ENCODE measurements at places on chromosomes 3 and 15.

- DNase-seq: no peak
Observed at GRCh38 chr3:99544786-99545281, 93.6 kb upstream of the COL8A1 start.

- DNase-seq: no peak
Observed at GRCh38 chr3:42823351-42823750, 14.1 kb downstream of the ACKR2 start.

DNA sequence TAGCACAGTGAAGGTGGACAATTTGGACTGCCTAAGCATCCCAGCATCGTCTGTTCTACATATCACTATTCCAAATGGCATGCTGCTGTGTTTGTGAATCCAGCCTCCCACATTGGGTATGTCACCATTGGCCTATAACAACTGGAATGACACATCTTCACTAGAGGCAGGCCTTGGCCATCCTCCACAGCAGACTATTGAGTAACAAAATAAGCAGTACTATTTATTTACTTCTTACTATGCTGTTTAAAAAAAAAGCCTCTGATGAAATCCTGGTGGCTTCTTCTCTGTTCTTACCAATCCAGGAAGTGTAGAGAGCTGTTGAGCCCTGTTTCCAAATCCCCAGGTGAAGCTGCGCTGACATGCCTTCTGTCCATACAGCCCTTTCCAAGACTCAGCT is 30.6 kb upstream of the CERS3 start:
- DNase-seq: no peak

- no peak for DNase-seq
Observed at GRCh38 chr15:35565901-35566300, 19.9 kb upstream of the DPH6 start.

DNA sequence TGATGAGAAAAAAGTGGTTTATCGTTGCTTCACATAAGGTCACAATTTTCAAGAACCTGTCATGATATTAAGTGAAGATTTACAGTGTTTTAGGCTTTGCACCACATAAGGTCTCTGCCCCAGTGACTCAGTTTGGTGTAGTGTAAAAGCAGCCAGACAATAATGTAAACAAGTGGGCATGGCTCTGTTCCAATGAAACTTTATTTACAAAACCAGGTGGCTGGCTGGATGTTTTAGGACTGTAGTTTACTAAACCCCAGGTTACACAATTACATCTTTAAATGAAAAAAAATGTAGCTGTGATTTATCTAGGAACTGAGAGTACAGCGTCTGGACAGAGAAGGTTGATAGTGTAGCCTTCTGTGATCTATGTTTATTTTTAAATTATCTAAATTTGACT is 9.7 kb upstream of the FBXL22 start:
- DNase-seq: no peak

GRCh38 chr3:173700336-173700735 is 302.8 kb downstream of the NLGN1 start:
- no peak for DNase-seq

GRCh38 chr3:169103951-169104941 is 559.3 kb downstream of the MECOM start:
- DNase-seq: no peak

DNA sequence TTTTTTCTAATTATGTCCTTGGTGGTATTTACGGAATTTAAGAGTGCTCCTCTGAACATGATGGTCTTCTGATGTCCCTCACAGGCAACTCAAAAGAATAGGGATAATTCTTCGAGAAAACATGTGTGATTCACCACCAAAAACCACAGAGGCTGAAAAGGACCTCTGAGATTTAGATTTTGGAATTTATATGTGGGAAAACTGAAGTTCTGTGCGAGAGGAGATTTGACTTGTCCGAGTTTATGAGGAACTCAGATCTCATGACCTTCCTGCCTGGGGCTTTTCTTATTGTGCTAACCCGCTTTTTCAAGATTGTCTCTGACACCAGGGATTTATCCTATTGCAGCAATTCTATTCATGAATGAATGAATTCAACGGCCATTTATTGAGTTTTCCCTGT is 142.4 kb downstream of the FAM43A start:
- DNase-seq: no peak

DNA sequence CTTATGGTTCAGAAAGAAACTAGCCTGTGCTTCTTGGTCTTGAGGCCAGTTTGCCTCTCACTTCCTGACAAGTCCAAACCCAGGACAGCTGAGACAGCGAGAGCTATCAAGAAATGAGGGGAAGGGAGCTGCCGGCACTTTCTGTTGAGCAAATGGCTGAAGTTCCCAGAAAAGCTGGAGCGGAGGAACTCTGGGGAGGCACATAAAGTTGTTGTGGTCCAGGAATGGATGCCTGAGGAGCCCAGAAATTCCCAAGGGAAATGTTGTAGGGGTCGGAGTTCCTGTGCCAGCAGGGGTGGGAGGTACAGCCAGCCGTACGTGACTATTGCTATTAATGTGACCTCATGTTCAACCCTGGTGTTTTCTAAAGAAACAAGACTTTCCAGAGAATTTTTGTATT is 98.8 kb upstream of the TNFAIP8L3 start:
- DNase-seq: no peak

DNA sequence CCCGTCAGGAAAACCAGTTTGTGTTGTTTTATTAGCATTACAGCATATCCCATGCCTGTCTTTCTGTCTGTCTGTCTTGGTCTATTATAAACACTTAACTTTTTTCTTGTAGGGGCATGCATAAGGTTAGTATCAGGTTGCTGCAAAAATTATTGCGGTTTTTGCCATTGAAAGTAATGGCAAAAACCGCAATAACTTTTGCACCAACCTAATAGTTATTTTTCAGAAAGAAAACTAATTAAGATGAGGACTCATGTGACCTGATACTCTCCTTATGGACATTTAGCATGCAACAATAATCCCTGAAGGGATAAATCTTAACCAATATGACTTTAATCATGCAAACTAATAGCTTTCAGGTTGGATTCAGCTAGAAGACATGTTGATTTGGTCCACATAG is 326.7 kb upstream of the SUCLG2 start:
- no peak for DNase-seq

DNA sequence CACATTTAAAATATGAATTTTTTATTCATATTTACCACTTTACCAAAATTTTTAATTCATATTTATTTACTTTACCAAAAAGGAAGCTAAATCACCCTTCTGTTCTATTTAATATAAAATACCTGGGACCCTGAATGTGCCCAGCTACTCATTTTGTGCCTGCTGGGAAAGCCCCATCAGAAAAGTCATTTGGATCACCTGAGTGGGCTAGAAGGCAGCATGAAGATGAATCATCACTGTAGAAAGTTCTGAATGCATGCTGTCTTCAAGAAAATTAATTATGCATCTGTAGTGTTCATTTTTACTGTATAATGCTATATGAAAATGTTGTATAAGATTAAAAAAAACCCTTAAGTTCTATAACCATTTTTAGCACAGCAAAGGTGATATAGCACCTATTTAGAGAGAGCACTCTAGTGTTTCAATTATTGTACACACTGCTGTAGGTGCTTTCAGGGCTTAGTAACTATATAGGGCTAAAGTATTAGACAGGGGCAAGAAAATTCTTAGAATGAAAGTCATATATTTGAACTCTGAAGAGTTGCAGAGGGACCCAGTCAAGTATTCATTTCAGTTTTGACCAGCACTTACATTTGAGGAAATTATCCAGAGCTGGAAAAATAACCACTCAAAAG is 175.1 kb downstream of the NFKBIZ start:
- no peak for DNase-seq

DNA sequence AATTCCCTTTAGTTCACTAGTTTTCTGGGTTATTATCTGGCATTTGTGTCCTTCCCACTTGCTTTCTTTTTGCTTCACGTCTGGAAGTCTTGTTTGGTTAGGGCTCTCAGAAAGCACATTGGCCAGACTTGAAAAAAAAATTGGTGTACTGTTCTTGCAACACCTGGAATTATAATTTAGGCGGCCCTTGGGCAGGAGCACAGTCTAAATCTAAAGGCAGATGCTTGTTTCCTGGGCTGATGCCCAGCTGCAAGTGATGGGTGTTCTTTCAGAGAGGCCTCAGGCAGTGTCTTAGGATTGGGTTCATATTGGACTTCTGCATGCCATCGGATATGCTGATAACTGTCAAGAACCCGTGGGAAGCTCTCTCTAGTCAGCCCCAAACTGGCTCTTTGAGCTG is 521.5 kb downstream of the PDCD6IP start:
- DNase-seq: no peak

DNA sequence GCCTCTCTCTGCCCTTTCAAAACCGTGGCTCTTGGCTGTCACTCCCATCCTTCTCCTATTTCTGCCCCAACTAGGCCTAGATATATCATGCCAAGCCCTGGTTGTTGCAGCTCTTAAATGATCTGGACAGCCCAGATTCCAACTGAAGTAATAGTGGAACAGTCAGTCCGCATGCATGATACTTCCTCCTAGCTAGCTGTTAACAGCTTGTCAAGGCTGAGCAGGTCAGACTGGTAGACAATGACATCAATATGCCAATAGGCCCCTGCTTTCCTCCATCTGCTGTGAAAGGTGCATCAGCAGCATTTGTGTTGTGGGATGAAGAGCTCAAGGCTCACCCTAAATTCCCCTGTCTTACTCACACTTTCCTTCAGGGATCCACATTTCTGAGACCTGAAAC is 527.7 kb upstream of the TGFBR2 start:
- no peak for DNase-seq

DNA sequence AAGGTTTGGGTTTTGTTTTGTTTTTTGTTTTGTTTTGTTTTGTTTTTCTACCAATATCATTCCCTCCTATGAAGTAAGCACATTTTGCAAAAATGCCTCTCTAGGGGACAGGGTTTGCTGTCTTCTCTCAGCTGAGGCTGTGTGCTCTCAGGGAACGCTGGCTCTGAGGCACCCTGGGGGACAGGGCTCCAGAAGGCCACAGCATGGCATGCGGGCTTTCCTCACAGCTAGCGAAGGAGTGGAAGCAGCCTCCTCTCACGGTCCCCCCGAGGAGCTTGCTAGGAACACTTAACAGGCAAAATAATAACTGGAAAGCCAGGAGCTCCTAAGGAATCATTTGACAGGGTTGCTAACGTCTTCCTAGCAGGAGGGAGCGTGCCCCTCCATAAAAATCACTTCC is 227.7 kb upstream of the ST8SIA2 start:
- DNase-seq: no peak

DNA sequence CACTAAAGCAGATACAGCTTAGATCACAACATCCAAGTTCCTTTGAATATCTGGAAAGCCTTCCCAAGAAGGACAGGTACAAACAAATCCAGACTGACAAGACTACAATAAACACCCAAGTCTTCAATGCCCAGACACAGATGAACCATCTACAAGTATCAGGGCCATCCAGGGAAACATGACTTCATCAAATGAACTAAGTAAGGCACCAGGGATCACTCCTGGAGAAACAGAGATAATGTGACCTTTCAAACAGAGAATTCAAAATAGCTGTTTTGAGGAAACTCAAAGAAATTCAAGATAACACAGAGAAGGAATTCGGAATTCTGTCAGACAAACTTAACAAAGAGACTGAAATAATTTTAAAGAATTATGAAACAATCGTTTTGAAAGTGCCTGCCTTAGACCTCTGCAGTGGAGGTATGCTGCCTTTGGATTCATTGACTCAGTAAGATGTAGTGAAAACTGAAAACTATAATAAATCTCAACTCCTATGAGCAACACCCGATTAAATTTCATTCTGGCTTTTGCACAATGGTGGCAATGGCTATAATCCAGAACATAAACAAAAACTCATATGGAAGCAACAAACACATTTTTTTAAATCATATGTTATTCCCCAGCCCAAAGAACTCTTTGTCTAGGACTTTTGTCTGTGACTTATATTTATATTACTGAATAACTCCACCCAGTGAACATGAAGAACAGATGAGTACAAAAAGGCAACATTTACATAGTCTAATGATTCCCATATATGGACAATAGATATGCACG is 12.6 kb upstream of the COL8A1 start:
- DNase-seq: no peak

GRCh38 chr3:132265028-132265427 is 52.2 kb upstream of the ACP3 start:
- DNase-seq: no peak

DNA sequence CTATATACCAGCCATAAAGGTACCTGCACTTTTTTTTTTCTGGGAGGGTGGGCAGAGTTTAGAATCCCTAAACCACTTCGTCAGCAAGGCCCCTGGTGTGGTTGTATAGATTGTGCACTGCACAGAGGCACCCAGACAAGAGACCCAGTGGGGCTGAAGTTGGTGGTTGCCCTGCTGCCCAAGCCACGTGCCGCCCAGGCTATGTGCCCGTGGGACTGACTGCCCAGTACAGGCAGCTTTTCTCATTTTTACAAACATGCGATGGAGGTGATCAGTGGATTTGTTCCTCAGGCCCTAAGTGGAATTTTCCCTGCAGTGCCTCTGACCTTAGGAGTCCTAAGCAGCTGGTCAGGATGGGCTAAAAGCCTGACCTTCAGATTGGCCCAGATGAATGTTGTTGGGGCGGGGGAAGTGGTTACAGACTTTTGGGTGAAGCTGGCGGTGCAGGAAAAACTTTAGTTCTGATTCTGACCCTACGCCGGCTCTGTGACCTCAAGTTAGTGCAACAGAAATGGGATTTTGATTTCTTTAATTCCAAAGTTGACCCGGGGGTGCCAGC is 34.9 kb upstream of the LIMD1 start:
- DNase-seq: no peak

DNA sequence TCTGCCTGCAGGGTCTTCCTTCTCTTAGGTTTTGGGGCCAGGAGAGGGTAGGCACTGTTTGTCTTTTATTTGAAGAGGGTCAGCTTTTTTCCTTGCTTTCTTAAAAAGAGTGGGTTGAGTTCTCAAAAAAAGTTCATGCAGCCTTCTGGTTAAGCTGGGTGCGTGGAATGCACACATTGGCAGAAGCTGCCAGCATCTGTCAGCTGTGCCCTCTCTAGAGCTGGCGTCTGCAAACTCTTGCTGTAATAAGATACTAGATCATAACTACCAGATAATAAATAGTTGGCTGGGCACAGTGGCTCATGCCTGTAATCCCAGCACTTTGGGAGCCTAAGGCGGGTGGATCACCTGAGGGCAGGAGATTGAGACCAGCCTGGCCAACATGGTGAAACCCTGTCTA is 373.4 kb downstream of the OCA2 start:
- DNase-seq: no peak

GRCh38 chr3:48709051-48709461 is 8.0 kb downstream of the IP6K2 start:
- no peak for DNase-seq

DNA sequence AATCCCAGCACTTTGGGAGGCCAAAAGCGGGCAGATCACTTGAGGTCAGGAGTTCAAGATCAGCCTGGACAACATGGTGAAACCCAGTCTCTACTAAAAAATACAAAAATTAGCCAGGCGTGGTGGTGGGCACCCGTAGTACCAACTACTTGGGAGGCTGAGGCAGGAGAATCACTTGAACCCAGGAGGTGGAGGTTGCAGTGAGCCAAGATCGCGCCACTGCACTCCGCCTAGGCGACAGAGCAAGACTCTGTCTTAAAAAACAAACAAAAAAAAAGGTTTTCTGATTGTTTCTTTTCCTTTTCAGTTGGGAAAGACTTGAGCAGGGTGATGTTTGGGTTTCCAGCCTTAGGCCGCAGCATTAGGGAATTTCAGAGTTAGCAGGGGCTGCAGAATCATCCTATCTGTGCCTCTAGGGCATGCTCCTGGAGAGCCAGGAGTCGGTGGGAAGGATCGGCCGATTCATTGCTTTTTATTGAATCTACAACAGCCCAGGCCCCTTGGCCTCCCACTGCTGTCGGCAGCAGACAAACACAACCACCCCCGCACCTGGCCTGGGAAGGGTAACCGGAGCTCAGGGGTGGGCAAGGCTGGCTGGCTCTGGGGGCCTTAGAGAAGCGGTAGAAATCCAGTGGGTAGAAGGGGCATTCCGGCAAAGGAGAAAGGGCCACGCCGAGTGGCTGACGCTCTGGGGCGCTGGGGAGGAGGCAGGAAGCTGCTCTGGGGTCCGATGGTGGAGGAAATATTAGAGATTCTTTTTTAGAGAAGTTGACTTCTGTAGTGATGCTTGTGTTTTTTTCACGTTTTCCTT is 6.3 kb downstream of the CHAC1 start:
- no peak for DNase-seq

Measured in NCI-H1417 treated with DMSO at 0.1 percent for 48 hours (cell line).